ENCODE measurements at places on chromosomes 3 and 15. TPM values are rescaled to one million over a fixed set of nuclear protein-coding genes. Genes with fewer than 3 reads are reported as not detected.

GRCh38 chr3:4532535-4533112, 39.5 kb downstream of the ITPR1 start:
- peak overlapping the region; percentile 37 for H3K27ac ChIP-seq
- no peaks in the 10 kb centered on the region for H3K27me3 ChIP-seq
- peaks cover 28% of the 10 kb centered on the region for H3K4me1 ChIP-seq
- no peaks in the 10 kb centered on the region for H3K36me3 ChIP-seq

DNA sequence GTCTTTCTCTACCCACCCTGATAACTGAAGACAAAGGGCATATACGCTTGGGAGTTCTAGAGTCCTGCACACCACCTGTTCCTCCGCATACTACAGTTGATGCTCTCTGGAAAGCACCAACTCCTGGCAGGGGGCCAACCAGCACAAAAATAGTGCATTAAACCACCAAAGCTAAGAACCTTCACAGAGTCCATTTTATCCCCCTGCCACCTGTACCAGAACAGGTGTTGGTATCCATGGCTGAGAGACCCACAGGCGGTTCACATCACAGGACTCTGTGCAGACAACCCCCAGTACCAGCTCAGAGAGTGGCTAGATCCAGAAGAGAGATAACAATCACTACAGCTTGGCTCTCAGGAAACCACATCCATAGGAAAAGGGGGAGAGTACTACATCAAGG, 114.4 kb upstream of the POU1F1 start:
- no peak for DNase-seq
- H3K4me1 ChIP-seq: no peaks in the 10 kb centered on the region
- no peak overlapping the region for H3K4me3 ChIP-seq
- no peaks in the 10 kb centered on the region for H3K36me3 ChIP-seq

Gene KATNBL1
- total RNA-seq: 166 TPM

Gene NRG4
- total RNA-seq: 0.80 TPM

Gene ROBO2
- total RNA-seq: 14.3 TPM

Data from hepatocyte (in vitro differentiated cells).